NCI-H446 (cell line): ENCODE measurements at places on chromosomes 6 and 20.

DNA sequence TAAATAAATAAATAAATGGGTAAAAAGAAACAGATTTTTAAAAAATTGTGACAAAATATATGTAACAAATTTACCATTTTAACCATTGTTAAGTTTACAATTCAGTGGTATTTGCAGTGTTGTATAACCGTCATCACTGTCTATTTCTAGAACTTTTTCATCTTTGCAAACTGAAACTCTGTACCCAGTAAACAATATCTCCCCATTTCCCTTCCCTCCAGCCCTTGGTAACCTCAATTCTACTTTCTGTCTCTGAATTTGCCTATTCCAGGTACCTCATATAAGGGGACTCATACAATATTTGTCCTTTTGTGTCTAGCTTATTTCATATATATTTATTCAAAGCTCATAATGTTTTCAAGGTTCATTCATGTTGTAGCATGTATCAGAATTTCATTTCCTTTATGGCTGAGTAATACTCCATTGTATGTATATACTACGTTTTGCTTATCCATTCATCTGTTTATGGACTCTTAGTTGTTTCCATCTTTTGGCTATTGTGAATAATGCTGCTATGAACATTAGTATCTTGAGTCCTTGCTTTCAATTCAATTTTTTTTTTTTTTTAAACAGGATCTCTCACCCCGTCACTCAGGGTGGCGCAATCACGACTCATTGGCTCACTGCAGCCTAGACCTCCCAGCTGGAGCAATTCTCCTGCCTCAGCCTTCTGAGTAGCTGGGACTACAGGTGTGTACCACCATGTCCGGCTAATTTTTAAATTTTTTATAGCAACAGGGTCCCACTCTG is 8.9 kb downstream of the MANBAL start:
- no peak for DNase-seq

GRCh38 chr6:151024597-151024996 is 159.1 kb downstream of the MTHFD1L start:
- DNase-seq: no peak

DNA sequence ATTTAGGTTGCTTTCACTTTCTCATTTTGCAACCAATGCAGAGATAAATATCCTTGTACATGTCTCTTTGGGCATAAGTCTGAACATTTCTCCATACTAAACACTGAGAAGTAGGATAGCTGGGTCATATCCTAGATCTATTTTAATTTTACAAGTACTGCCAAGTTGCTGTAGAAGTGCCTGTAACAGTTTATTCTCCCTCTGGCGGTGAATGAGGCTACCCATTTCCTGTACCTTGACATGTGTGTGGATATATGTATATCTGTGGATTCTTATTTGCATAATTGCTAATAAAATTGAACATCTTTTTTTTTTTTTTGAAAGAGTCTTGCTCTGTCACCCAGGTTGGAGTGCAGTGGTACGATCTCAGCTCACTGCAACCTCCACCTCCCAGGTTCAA is 48.0 kb upstream of the PNRC1 start:
- no peak for DNase-seq

- DNase-seq: peak; percentile 32
These were observed 235.0 kb downstream of the TTLL2 start for GRCh38 chr6:167559675-167560479.

DNA sequence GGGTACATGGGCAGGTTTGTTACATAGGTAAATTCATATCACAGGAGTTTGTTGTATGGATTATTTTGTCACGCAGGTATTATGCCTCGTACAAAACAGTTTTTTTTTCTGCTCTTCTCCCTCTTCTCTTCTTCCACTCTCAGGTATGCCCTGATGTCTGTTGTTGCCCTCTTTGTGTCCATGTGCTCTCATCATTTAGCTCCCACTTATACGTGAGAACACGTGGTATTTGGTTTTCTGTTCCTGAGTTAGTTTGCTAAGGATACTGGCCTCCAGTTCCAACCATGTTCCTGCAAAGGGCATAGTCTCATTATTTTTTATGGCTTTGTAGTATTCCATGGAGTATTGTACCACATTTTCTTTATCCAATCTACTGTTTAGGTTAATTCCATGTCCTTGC is 65.7 kb downstream of the UNC5CL start:
- DNase-seq: no peak

DNA sequence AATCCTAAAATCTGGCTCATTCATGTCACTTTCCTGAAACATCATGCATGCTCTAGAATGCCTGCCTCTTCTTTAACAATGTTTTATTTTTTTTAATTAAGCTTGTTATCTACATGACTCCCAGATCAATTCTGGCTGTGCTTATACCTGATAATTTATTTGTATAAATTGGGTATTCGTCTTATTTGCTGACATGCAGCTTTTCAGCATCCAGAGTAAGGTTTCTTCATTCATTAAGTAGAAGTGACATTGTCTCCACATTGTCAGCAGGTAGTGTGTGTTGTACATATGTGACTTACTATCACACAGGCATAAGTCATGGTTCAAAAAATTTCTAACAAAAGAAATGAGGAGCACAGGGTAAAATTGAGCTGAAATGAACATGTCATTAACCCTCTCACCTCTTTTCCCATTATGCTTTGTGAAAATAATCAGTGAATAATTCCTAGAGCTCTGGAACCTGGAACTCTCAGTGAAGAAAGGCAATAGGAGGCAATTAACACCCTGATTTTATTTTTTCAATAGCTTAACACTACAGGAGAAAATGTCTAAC is 157.4 kb downstream of the OPRM1 start:
- no peak for DNase-seq

DNA sequence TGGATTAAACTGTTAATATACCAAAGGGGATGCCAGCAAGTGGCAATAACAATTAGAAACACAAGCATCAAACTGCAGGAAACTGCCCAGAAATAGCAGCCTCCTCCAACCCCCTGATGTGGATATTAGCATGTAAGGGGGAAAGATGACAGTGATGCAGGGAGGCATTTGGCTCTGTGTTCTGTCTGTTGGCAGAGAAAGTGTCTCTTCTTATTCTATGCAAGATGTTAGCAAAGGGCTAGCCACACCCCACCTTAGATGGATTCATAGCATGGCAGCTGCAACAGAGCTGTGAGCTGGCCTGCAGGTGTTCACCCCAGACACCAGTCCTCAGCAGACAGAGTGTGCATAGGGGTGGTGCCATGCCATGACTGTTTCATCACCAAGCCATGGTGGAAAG is 38.0 kb downstream of the SCP2D1 start:
- DNase-seq: no peak

- no peak for DNase-seq
These were observed 161.4 kb downstream of the FOXC1 start for GRCh38 chr6:1770968-1771723.
